ENCODE measurements at places on chromosomes 7 and 10. TPM values are rescaled to one million over a fixed set of nuclear protein-coding genes. Genes with fewer than 3 reads are reported as not detected.

GRCh38 chr10:23974746-23975272, 234.1 kb upstream of the KIAA1217 start:
- no peak for DNase-seq

DNA sequence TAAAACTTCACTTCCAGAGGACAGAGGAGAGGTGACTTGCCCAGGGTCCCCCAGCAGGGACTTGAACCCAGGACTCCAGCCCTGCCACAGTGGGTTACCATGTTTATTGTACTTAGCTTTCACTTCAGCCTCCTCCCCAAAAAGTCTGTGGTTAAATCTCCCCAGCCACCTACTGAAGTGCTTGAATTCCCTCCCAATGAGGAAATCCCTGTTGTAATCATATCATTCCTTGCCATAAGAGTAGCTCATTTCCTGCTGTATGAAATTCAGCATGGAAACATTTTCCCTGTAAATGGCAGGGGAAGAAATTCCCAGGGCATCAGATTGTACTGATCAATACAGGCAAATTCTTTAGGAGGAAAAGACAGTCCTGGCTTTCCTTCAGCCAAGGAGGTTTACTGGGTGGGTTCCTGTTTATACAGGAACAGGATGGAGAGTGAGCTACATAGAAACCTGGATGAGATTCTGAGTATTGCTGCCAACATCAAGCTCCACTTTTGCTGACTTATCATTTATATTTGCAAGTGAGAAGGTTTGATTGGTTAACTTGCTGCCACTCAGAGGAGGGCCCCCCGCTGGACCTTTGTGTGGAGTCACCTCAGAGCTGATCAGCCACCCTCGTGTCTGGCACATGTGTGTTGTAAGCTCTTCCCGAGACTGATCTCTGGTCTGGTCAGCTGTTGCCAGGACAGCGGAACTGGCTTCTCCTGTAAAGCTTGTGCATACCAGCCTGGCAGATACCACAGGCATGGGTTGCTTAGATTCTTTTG, 16.4 kb upstream of the PDZD8 start:
- peak; percentile 45 for DNase-seq

The SYT15B gene
- total RNA-seq, result not detected

DNA sequence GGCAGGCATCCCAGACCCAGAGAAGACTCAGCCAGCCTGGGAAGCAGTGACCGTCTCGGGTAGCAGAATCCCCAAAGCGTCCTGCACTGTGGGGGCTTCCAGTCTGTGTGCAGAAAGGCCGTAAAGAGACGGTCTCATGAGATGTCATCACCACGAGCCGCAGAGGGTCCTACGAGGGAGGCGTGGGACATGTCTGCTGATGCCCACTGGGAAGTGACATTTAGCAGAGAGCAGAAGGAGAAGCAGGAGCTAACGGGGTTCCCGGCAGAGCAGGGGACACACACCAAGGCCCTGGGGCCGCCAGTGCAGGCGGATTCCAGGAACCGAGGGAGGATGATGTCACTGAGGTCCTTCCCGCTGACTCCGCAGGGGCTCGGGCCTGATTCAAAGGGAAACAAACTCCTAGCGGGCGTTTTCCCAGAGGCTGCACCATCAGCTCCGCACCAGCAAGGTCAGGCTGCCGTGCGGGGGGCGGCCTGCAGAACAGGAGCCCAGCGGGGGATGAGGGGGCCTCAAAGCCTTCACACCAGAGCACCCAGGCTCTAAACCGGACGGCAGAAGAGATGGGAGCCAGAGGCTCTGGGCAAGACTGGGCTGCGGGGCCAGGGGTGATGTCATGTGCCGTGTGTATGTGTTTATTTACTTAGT, 85.4 kb upstream of the PDGFA start:
- DNase-seq, result no peak

- DNase-seq, result no peak
Measured at GRCh38 chr10:1608851-1609647, 128.3 kb downstream of the ADARB2 start.

DNA sequence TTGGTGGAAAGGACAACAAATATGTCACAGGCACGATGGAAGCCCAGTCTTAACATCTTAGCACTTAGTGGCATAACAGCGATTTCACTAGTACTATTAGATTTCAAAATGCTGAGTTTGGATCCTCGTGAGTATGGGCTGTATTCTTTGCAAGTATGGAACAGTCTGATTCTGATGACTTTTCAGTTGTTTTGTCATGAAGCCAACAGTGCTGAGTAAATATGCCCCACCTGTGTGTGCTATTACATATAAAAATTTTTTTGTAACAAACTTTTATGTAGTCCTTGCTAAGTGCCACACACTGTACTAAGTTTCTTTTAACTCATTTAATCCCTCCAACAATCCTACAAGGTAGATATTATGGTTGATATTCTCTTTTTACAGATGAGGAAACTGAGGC, 30.8 kb downstream of the MTURN start:
- no peak for DNase-seq
